BJ (cell line): ENCODE measurements at places on chromosomes 6 and 20.

- DNase-seq, result no peak
Observed at GRCh38 chr6:5967594-5967993, 39.1 kb downstream of the NRN1 start.

DNA sequence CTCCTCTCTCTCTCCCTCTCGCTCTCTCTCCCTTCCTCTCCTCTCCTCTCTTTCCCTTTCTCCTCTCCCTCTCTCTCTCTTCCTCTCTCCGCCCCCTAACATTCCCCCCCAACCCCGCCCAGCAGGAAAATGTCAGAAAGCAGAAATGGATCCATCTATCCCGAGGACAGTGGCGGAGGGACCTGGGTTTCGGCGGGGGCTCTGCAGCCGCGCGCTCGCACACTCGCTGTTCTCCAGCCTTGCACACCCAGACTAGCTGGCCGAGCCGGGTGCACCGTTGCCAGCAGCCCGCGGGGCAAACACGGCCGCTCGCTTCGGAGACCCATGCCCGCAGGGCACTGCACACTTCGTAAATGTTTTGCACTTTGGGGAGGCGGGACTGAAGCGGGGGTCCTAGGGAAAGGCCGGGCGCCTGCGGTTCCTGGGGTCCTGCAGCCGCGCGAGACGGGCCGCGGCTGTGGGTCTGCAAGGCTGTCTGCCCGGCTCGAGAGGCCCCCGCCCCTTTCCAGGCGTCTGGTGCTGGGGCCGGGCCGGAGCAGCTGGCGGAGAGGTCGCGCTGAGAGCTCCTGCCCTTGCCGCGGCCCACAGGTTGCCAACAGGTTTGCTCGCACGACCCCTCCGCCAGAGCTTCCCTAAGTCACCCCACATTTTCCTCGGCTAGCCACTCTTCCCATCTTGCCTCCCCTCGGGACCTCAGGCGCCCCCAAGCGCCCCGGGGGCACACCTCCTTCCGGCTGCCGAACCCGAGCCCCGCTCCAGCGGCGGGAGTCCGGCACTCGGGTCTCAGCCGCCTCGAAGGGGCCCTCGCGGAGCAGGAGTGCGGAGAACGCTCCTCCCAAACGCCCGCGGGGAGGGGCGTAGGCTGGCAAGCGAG is 818 bp upstream of the MDGA1 start:
- no peak for DNase-seq

GRCh38 chr6:125095580-125096301 is 57.8 kb upstream of the TPD52L1 start:
- peak; percentile 26 for DNase-seq

- no peak for DNase-seq
Observed at GRCh38 chr20:17712708-17713107, 12.9 kb downstream of the BANF2 start.

DNA sequence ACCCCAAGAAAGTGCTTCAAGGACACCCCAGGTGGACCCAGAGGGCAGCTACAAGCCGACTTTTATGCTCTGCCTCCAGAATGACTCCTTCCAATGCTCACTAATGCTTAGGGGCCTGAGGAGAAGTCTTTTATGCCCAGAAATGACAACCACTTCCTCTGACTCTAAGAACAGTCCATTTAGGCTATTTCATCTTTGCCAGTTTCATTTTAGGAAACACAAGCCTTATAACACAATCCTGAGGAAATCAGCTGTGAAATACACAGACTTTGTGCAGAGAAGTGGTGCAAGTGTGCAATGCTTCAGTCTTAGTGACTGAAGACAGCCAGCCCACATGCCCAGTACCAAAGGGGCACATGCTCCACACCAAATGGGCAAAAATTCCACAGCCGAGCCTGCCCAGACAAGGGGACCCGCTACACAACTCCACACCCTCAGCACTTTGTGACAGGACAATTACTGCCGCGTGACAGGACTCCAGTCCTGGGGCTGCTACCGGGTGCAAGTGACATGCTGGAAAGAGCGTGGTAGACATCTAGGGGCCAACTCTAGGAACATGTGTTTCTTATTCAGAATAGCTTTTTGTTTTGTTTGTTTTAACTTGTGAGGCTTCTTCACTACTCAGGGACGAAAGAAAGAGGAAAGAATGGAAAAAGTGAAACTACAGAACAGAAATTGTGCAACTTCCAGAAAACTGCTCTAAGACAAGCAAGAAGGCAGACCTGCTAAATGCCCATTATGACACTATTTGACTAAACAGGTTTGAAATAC is 28.2 kb upstream of the PLAGL1 start:
- peak; percentile 32 for DNase-seq

- DNase-seq, result no peak
Observed at GRCh38 chr6:49692534-49692933, 20.8 kb downstream of the CRISP2 start.

DNA sequence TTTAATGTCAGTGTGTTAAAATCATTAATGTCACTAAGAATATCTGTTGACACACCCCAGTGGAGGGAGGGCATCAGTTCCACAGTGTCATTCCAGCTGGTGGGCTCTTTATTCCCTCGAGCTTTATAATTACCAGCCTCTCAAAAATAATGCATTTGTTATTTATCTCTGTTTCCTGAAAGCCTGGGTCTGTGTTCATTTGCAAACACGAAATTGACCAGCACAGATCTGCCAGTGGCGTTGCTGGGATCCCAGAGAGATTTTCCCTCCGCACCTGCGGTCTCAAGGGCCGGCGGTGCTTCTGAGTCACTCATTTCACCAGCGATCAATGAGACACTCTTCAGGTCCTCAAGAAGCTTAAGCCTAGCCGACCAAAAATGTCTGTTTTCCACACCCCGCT is 5.7 kb upstream of the PYGB start:
- DNase-seq, result no peak

DNA sequence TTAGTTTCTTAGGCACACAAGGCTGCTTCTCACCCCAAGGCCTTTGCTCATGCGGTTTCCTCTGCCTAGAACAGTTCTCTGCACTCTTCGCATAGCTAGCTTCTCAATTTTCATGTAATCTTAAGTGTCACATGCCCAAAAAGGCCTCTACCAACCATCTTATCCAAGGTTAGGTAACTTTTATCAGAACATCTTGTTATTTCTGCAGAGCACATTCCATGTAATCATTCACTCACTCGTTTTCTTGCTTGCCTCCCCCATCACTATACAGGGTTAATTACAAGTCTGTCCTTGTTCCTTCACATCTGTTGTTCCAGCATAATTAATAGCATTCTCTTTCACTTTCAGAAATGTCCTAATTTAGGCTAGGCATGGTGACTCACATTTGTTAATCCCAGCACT is 53.8 kb downstream of the NCOA6 start:
- DNase-seq, result no peak

DNA sequence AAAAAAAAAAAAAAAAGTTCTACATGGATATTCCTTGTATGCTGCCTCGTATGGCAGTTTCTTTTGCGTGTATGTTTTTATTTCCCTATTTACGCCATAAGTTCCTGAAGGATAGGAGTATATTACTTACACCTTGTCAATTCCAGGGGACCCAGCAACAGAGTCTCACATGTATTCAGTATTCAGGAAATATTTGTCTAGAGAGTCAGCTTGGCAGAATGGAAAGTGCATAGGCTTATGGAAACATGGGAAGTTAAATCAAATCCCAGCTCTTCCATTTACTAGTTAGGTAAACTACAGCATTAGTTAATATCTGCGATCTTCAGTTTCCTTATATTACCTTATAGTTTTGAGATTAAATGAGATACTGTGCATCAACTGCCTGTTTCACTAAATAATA is 51.1 kb upstream of the SLC22A16 start:
- DNase-seq, result no peak

- DNase-seq, result no peak
Observed at GRCh38 chr20:33308668-33309067, 25.7 kb downstream of the BPIFB1 start.

DNA sequence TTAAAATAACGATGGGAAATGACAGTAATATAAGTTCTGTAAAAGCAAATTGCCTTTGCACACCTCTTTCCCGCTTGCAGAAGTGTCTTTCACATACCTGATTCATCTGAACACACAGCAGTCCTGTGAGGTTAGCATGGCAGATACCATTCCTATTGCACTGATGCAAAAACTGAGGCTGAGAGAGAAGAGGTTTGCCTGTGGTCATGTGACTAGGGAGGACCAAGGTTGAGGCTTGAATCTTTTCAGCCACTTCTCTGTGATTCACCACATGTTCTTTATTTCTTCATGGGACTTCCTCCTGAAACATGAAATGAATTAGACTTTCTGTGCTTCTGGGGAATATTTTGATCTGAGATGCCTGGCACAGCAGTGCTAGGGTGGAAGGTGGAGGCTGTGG is 92.9 kb downstream of the VEGFA start:
- no peak for DNase-seq

GRCh38 chr6:116030770-116031169 is 29.9 kb downstream of the FRK start:
- DNase-seq, result no peak

DNA sequence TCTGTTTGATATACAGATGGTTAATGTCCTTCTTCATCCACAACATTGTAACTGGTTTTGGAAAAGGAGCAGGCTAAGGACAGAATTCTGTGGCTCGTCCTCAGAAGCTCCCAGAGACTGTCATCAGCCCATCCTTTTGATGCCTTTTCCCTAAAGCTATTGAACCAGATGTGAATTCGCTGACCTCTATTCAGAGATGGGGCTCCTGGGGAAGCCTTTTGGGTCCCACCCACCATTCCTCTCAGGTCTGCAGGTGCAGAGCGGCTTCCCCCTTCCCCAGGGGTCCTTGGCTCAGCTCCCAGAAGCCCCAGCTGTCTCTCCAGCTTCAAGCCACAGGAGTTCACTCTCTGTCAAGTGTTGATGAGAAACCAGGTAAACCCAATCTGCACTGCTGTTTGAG is 191.7 kb downstream of the SMOC2 start:
- DNase-seq, result no peak

- DNase-seq, result no peak
Observed at GRCh38 chr6:158837684-158838625, 18.8 kb upstream of the EZR start.

DNA sequence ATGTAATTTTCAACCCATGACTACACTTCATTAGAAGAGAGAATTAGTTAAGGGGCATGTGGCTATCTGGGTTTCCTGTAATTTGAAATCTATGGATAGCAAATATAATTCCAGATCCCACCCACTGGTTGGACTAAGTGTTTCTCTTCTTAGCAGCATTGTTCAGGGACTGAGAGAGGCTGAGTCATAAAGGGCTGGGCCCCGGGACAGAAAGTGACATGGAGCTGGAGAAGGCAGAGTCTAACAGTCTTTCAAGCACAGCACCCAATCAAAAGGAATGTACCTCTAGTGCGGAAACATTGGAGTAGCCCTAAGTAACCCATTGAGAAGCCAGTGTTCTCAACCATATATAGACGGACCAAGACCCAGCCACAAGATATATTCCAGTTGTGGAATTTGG is 363.9 kb downstream of the DHX35 start:
- DNase-seq, result no peak

DNA sequence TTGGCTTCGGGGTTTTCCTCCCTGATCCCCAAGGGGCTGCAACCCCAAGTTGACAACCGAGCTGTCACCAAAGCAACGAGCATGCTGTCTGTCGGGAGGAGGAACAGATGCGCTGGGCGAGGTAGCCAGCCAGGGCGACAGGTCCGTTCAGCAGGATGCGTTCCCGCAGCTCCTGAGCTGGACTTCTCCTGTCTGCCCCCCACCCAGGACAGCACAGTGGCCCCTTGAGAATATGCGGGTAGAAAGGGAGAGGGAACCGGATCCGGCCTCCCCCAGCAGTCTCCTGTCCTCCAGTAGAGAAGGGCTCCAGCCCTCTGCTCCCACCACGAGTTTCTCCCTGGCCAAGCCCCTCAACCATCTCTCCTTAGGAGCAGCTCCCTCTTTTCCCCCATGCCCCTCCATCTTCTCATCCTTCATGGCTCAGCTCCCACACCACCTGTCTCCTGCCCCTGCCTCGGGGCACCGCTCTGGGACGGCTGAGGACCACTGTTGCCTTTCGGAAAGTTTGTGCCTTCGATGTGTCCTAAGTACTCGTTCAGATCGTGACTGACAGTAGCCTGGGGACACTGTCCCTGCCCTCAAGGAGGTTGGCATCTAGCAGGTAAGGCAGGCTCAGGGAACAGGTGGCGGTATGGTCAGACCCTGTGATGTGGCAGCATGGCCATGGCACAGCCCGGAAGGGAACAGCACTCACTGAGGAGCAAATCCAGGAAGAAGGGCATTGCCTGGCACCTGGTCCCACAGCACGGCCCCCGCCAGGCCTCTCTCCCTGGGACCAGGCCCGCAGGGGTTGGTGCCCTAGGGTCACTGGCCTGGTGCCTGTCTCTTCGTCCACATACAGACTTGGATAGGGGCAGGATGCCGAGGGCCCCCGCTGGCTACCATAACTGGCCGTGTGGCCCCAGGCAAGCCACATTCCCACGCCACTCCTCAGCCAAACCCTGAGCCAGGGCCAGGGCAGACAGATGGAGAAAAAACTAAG is 96.3 kb downstream of the ASXL1 start:
- no peak for DNase-seq

DNA sequence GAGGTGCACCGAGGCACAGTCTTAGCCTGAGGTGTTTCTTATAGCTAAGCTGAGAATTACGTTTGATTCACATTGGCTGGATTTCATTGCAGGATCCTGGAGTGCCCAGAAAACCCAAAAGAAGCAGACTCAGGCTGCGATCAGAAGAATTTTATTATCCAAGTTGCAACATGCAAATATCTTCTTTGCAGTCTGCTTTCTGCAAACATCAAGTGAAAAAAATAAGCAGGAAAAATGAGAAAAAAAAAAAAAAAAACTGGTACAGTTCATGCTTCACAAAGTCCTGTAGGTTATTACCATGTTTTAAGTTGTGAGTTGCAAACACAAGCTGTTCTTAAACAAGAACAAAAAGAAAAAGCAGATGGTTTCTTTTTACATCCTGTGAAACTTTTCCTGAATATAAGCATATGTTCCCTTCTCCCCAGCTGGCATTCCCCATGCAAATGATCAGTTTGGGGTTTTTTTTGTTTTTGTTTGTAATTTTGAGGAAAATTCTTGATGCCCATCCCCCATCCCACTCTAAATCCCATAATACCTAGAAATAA is 349.0 kb downstream of the CBLN4 start:
- DNase-seq, result no peak

- no peak for DNase-seq
Observed at GRCh38 chr6:158389193-158389919, 77.1 kb downstream of the TULP4 start.
